Body of pancreas (tissue), 4 donors: ENCODE measurements at places on chromosomes 7 and 10. TPM values are rescaled to one million over a fixed set of nuclear protein-coding genes. Genes with fewer than 3 reads are reported as not detected.

The SLC13A1 gene
- total RNA-seq = under 0.01 TPM

The TCAF2 gene
- total RNA-seq = 0.66 TPM

The MYO1G gene
- total RNA-seq = 2.3 TPM

DNA sequence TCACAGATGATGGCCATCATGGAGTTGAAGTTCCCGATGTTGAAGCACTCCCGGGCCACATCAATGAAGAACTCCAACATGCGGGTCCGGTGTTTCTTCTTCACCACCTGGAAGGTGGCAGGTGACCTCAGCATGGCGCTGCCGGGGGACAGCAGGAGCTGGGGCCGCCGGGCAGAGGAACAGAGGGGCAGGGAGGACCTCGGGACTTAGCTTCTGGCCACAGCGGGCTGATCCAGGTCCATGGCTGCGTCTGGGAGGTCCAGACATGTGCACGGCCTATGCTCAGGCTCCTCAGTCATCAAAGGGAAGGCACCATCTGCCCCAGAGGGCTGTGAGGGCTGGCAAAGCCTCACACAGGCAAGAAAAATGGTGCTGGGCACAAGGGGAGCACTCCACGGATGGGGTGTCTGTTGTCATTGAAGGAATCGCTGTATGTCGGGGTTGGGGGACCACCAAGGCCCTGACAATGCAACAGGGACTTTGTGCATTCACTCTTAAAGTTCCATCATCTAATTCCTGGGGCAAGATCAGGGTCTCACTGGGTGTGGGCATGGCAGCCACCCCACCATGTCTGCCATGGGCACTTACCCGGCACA is 60.9 kb downstream of the CSGALNACT2 start:
- no peak for DNase-seq

GRCh38 chr7:157139111-157139809 is 534 bp downstream of the UBE3C start:
- peak; percentile 57 for DNase-seq

- DNase-seq = no peak
Measured at GRCh38 chr10:59374916-59375315, 12.6 kb upstream of the FAM13C start.

DNA sequence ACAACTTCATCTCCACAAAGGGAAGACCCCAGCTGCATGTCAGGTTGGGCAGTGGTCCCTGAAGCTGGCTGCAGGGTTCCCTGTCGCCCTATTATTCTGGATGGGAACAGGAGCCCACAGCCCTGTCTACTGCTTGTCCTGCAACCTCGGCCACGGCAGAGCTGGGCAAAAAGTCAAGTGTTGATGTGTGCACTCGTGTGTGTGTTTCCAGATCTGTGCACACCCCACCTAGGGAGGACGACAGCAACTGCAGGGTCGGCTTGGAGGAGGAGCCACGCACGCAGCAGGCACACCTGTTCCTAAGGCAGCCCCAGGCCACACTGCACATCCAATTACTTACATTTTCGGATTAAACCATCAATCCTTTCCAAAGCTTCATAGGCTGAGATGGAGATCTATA is 23.6 kb downstream of the PITRM1 start:
- no peak for DNase-seq

- DNase-seq = no peak
Measured at GRCh38 chr10:33235951-33236350, 98.5 kb downstream of the NRP1 start.

DNA sequence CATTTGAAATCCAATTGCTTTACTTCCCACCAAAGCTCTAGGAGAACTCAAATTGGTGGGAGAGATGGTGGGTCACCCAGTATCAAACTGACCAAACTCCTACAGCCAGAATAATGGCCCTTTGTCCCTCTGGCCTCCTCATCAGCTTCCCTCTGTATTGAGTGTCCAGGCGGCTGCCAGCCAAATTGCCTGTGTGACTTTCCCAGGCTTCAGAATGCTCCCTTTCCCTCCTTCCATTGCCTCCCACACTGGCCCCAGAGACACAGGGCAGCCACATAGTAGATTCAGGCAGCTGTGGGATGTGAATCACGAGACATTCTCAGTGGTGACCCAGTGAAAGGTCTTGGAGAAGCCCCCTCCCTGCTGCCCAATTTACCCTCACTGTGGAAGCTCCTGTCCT is 12.7 kb upstream of the VDAC2 start:
- no peak for DNase-seq

- DNase-seq = no peak
Measured at GRCh38 chr10:71085689-71086438, 126.5 kb upstream of the UNC5B start.
